ENCODE measurements at places on chromosomes 1 and 21.

DNA sequence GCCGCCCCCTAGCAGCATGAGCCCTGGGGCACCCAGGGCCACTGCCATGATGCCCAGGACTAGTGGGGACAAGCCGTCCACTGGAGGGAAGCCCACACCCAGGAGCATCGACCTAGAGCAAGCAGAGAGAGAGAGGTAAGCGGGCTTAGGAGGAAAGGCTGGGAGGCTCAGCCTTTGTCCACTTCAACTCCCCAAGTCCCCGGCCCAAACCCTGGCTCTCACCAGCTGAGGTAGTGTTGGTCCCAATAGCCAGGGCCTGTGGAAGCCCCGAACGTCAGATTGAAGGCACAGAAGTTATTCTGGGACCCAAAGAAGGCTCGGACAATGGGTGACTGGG lies 2.4 kb downstream of the GLMP start:
- DNase-seq = no peak

- no peak for DNase-seq
These were observed 28.2 kb downstream of the STYXL2 start for GRCh38 chr1:167122121-167122480.

DNA sequence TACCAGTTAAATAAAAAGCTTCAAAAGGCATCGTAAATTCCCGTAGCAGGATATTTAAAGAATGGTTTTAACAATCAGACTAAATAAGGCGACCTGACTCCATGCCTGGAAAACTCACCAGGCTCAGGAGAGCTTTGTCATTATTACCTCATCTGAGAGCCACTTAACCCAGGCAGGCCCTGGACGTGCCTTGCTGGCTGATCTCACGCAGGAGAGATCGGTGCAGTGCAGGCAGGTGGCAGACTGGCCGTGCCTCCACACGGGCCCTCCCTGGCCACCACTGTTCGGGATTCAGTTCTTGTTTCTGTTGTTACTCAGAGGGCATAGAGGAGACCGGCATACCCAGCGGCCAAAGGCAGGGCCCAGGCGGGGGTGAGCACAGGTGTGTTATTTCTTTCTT lies 6.4 kb downstream of the MT1HL1 start:
- DNase-seq = no peak

DNA sequence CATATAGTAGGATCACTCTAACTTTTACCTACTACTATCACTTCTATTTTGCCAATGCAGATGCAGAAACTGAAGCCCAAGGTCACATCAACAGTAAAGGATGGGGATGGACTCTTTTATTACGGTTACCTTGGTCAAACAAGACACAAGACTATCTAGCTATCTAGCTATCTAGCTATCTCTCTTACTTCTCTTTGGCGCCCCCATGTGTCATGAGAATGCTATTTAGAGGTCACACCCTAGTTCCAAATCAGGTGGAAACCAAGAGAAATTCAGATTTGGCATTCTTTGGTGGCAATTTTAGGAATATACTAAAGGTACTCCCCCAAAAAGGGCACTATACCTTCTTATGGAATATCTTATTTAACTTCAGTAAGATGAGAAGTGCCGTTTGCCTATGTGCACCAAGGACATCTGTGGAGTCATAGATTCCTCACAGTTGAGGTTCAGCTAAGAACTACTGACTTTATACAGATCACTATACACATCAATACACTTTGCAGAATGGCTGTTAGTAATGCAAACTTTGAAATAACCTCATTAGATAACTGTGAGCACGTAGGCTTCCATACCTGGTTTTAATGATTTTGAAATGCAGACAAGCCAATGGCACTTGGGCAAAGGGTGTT lies 6.7 kb downstream of the ZNF648 start:
- peak; percentile 80 for DNase-seq

DNA sequence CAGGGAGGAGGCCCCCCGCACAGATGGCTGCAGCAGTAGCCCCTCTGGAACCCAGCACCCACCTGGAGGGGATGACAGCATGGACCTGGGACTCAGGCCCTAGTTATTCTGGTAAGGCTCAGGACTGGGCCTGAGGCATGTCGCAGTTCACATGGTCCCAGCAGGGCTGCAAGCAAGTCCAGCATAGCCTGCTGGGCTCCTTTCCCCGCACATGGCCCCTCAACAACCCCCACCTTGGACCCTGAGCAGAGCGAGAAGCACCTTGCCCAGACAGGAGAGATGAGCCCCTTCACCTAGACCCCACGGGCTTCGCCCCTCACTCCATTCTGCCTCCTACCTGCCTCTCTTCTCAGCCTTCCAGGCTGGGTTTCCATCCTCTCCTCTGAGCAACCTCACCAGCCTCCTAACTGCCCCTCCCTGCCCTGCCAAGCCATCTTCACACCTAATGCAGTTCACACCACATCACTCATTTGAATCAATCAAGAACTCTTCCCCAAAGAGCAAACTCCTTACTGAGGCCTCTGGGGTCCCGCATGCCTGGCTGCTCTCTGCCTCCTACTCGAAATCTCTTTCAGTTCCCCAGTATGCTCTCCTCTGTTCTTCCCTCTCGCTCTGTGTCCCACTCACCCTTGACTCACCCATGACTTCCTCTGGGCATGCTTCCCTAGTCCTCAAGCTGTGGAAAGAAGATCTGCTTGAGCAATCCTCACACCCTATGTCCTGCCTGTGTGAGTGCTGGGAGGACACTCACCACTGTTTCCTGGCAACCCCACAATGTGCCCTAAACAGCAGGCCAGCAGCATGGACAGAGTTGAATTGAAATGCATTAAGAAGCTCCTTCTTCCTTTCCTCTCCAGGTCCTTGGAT lies 9.4 kb upstream of the THEMIS2 start:
- DNase-seq = no peak

- DNase-seq = no peak
These were observed 11.4 kb upstream of the VANGL1 start for GRCh38 chr1:115630342-115630741.

DNA sequence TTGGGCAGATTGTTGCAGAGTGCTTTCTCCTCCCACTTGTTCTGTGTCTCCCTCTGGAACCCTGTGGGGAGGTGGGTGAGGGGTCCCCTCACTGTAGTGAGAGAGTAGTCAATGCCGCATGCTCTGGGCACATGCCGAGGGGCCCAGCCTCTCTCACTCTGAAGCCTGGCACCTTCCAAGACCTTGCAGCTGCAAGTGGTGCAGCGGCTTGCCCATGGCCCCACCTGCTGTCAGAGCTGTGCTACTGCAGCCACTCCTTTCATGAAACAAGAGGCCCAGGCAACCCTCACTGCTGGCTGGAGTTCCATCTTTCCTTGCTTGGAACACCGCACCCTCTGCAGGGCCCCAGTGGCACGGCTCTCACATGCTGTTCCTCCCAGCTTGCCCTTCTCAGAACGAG lies 58.4 kb upstream of the COL6A1 start:
- peak; percentile 50 for DNase-seq

DNA sequence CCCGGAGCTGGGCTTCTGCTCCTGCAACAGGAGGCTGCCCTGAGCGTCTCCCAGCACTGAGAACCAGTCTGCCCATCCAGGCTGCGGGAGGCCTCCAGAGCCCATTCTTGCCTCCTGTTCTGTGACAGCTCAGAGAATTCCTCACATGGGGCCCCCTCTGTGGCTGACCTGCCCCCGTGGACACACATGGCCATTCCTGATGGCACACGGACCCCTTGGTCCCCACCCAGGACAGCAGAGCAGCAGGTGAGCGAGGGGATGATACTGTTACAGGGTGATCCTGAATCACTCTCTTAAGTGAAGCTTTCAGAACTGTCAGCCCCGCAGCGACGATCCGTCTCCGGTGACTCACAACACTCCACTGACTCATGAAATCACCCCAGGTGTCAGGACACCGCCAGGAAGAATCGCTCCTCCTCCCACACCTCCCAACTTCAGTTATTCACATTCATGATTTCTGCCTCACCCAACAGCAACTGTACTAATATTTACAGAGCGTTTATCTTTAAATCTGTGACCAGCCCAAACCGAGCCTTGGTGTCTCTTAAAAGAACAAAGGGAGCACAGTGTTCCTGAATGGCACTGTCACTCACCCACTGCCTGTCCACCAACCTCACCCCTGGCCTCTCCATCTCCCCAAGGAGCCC lies 22.5 kb downstream of the CHD5 start:
- no peak for DNase-seq

GRCh38 chr1:39954870-39955546 lies at the start of gene MFSD2A:
Gene MFSD2A, plus strand, starts transcription at chr1:39955145. Its CDS starts 148 bp downstream, at chr1:39955293.
- DNase-seq = peak; percentile 89

- DNase-seq = peak; percentile 9
These were observed 1.5 kb downstream of the CACHD1 start for GRCh38 chr1:64471218-64472039.

DNA sequence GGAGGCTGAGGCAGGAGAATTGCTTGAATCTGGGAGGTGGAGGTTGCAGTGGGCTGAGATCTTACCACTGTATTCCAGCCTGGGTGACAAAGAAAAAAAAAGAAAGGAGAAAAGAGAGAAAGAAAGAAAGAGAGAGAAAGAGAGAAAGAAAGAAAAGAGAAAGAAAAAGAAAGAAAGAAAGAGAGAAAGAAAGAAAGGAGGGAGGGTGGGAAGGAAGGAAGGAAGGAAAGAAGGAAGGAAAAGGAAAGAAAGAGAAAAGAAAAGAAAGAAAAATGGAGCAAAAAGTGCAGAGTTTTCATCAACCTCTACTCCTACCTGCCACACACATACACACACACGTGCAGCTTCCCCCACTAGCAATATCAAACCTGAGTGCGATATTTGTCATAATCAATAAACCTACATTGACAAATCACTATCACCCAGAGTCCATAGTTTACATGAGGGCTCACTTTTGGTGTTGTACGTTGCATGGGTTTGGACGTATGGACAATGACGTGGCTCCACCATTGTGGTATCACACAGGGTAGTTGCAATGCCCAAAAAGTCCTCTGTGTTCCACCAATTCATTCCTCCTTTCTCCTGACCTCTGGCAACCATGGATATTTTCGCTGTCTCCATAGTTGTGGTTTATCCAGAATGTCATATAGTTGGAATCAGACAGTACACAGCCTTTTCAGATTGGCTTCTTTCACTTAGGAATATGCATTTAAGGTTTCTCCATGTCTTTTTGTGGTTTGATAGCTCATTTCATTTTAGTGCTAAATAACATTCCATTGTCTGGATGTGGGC lies 36.5 kb downstream of the EVA1C start:
- DNase-seq = no peak

GRCh38 chr1:234987415-234988154 lies 141.1 kb downstream of the TOMM20 start:
- DNase-seq = no peak

DNA sequence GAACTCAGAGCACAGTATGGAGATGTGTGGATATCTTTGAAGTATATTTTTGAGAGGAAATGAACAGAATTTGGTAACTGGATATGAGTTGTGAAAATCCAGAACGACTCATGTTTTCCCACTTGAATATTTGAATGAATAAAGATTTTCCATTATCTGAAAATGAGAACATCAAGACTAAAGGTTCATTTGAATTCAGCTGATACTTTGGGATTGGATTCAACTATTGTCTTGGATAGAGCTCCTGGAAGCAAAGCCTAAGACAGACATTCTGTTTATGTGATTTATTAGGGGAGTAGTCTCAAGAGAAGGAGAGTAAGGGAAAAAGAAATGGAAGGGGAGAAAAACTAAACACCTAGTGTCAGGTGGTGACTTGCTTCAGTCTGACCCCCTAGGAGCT lies 256.0 kb upstream of the LYPLAL1 start:
- no peak for DNase-seq

- no peak for DNase-seq
These were observed 370.8 kb downstream of the AMY1C start for GRCh38 chr1:104120525-104120924.

- no peak for DNase-seq
These were observed 48.1 kb downstream of the NGF start for GRCh38 chr1:115289940-115290339.

- DNase-seq = no peak
These were observed 58.2 kb downstream of the LMX1A start for GRCh38 chr1:165298203-165298820.

DNA sequence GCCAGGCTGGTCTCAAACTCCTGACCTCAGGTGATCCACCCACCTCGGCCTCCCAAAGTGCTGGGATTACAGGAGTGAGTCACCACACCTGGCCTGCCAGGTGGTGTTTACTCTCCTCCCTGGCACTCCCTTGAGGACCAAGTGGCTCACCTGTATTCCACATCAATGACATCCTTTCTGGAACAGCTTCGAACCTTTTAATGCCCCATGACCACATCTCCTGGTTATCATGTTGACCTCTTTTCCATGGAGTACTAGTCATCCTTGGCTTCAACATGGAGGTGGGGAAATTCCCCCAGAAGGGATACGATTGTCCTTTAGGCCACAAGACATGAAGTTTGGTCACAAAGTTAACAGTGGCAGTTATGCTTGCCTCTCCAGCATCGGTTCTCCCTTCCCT lies 66.9 kb downstream of the CDC7 start:
- DNase-seq = no peak

DNA sequence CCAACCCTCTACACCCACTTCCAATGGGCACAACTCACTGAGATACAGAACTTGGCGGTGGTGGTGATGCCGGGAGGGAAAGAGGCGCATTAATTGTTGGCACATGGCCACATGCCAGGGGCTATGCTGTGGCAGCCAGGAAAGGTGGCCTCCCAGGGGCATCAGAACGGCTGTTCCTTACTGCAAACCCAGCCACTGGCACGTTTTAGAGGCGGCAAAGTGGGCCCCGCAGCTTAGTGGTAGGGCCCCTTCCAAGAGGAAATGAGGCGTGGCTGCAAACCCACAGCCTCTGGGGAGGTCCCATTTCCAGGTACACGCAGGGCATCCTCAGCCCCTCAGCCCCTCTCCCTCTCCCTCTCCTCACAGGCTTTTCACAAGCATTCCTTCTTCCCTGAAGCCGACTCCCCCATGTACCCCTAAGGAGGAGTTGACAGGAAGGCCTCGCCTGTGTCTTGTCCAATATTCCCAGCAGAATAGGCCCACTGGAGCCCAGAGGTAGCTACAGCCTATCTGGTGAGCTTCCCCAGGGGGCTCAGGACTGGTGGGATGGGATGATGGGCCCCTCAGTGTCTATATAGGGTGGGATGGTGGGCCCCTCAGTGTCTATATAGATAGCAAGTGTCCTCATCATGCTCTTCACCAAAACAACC lies 166.2 kb downstream of the CLIC6 start:
- DNase-seq = no peak

DNA sequence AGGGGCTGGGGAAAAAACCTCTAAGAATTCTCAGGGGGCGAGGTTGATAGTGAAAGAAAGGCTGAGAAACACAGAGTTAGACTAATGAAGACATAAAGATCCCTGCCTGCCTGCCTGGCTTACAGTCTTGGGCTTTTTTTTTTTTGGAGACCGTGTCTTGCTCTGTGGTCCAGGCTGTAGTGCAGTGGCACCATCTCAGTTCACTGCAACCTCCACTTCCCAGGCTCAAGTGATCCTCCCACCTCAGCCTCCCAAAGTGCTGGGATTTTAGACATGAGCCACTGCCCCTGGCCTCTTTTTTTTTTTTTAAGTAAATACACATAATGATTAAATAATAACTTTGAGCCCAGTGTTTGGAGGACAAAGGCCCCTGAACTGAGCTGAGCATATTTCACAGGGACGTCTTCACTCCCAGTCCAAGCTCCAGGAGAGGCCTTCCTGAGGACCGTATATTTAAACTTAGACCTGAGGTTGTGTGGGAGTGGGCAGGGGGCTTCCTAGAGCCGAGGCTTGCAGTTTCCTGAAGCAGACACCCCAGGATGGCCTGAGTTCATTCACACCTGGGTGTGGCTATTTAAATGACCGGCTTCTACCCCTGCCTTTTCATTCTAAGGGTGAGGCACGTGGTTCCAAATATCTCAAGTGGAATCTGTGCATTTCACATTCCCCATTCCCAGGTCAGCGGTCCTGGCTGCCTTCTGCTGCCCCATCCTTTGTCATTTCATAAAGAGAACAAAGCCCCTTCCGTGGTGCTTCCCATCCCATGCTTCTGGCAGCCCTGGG lies 16.0 kb upstream of the EFHD2 start:
- DNase-seq = no peak
